Stimulated activated CD8-positive, alpha-beta memory T cell treated with anti-CD3 and anti-CD28 coated beads, Interleukin-4, amount 100 ng/mL, for 1 hour (primary cell): ENCODE measurements at places on chromosomes 3 and 15.

GRCh38 chr3:100647657-100648056 lies 38.3 kb downstream of the ADGRG7 start:
- DNase-seq, result no peak

GRCh38 chr3:30315447-30315846 lies 291.0 kb upstream of the TGFBR2 start:
- DNase-seq, result no peak

DNA sequence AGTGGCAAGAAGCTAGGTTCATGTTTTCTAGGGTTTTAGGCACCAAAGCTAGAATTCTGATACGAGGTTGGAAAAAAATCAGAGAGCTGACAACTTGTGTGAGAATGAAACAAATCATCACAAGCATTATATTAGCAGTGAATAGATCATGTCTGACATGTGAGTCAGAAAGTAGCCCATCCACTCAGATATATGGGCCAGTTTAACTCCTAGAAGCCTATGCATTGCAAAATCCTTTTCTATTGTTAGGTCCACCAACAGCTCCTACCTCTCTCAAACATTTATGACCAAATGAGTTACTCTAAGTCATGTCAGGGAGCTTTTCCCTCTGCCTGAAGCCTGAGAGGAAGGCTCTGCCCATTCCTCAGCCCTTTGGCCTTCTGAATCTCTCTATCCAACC lies 44.0 kb downstream of the KBTBD12 start:
- no peak for DNase-seq

GRCh38 chr15:59644756-59645155 lies 12.6 kb downstream of the GTF2A2 start:
- no peak for DNase-seq

DNA sequence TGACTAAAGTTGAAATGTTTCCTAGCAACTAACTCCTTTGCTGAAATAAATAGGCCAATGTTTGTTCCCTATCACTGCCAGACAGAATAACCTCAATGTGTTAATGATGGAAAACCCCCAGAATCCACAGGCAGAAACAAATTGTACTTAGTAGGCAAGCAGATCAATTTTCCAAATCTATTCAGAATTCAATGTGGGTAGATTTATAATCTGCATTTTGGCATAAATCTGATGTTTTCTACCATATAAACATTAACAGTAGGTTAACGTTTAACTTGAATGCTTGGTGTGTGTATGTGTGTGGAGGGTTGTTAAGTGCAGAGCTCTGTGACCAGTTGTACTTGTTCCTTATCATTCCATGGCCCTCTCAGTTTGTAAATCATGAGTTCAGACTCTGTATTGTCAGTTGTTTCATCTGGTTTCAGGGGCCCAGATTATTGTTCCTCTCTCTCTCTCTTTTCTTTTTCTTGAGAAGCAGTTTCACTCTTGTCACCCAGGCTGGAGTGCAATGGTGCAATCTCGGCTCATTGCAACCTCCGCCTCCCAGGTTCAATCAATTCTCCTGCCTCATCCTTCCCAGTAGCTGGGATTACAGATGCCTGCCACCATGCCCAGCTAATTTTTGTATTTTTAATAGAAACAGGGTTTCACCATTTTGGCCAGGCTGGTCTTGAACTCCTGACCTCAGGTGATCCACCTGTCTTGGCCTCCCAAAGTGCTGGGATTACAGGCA lies 32.8 kb downstream of the PLSCR1 start:
- no peak for DNase-seq

DNA sequence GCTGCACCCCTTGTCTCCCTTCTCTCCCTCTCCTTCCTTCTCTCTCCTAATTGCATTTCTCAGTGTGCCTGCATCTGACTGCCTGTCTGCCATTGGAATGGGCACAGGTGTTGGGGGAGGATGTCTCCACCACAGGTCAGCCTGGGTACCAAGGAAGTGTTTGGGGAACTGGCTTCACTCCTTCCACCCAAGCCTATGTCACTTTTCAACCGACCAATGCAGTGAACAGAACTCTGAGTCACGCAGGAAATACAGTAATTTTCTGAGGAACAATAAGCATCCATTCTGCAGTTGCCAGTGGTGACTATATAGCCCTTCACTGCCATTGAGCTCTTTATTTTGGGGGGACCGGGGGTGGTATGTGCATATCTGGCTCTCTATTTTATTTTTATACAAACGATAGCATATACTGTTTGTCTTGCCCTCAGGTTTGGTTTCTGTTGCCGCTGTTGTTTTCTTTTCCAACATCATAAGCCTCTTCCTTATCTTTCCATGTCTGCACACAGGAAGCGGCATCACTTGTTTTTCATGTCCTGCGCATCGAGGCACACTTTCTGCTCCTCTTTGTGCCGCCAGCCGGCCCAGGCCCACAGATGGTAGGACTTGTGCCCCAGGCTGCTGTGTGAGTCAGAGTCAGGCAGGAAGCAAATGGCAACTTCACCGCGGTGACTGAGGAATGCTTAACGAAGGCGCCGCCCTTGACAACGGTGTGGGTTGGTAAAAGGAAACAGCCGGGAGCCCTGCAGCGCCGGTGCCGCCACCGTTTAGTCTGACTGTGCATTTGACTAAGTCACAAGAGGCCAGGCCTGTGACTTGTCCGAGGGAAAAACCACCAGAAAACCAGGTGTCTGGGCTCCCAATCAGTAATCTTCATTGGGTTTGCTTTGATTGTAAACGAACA lies 21.1 kb upstream of the CDCP1 start:
- peak; percentile 56 for DNase-seq

- DNase-seq, result no peak
These were observed 36.5 kb upstream of the PDZRN3 start for GRCh38 chr3:73661265-73661664.

DNA sequence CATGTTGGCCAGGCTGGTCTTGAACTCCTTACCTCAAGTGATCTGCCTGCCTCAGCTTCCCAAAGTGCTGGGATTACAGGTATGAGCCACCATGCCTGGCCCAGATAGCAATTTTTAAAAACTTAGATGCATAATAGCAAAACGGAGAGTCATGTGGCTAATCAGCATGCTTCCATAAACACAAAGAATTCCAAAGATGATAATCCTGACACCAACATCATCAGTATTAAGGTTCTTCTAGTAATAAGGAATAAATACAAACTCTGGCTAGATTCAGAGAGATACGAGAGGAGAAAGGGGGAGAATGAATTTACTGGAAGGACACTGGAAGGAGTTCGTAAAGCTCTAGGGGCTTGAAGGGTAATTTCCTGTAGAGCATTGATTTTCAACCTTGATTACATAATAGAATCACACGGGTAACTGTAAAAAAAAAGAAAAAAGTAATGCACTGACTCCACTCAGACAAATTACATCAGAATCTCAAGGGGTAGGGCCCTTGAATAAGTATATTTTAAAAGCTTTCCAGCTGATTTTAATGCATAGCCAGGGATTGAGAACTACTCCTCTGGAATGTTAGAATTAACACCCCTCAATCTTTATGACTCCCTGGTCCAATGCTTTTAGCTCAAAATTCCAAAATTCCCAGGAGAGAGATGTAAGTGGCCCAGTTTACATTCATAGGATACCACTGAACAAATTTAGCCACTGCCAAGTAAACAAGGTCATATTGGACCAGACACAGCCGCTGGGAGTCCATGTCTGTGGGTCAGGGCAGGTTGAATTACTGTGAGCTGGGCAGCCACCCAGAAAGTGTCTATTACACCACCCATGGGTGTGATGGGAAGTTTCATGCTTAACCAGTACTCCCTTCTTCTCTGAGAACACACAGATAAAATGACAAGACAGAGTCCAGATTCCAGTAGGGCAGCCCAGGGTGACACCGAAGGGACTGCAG lies 243.9 kb downstream of the TBL1XR1 start:
- DNase-seq, result no peak

GRCh38 chr3:79200456-79200855 lies 567.3 kb downstream of the ROBO1 start:
- no peak for DNase-seq

DNA sequence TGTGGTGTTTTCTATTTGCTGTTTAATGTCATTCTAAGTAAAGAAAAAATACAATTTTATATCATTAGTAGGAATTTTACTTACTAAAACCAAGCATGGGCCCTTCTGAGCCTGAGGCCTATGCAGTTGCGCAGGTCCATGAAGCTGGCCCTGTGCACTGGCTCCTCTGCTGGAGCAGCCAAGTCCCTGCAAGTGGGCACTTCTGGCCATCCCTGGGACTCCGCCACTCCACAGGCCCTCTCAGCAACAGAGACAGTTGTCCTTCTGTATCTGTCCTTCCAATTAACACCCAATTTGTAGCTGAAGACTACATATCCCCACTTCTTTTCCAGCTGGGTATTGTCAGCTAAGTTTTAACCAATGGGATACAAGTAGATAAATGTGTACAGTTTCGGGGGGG lies 49.9 kb upstream of the RYK start:
- DNase-seq, result no peak

DNA sequence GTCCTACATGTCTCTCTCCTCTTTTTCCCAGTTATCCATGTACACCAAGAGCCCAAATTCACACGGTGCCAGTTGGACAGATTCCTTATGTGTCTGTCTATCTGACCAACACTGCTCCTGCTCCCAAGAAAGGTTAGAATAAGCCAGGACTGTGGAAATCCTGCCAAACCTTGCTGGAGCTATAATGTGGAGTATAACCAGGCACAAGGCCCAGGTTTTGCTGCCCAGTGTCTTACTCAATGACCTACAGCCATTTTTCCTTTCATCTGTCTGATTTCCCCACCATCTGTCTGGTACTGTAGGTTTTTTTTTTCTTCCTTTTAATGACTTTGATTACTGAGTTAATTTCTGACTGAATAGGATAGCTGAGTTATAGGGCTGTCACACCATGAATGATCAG lies 26.5 kb upstream of the MINDY4B start:
- DNase-seq, result no peak

DNA sequence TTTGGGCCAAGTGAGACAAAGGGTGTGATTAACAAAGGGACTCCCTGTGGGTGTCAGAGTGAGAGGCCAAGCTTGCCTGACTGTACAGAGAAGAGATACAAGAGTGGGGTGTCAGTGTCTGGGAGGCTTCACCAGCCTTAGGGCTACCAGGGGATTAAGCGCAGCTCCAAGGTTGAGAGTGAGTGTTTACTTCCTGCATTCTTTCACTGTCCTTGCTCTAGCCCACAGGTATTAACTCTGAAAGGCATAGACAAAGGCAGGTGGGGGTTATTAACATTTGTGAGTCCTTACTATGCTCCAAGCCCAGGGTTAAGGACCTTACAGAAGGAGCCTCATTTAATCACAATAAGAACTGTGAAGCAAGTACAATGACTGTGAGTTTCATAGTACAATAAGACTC lies 107.6 kb downstream of the IL20RB start:
- DNase-seq, result no peak

- no peak for DNase-seq
These were observed 439.8 kb upstream of the IL12A start for GRCh38 chr3:159548675-159549335.

GRCh38 chr3:127835993-127836882 lies 13.9 kb upstream of the MGLL start:
- no peak for DNase-seq

DNA sequence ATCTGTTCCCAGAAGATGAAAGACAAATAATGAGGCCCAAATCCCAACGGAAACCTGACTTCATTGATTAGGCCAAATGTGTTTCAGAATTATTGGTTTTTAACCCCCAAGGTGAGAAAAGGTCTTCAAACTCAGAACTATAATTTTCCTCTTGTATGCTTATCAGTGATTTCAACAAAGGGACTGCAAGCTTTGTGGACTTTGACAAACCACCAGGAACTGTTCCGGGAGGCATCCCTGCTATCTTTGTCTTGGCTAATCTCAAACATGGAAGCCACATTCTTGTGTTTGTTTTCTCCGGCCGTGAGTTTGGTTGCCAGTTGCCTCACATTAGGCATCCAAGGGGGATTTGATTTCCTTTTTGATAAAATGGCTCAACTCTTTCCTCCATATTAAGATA lies 19.5 kb downstream of the ARHGEF3 start:
- no peak for DNase-seq
